ENCODE measurements at places on chromosomes 4 and X. TPM values are rescaled to one million over a fixed set of nuclear protein-coding genes. Genes with fewer than 3 reads are reported as not detected.

- DNase-seq, result no peak
These were observed 43.4 kb downstream of the TEC start for GRCh38 chr4:48226199-48226598.

GUCY1B1 gene
- polyA plus RNA-seq, result 77.3 TPM

DNA sequence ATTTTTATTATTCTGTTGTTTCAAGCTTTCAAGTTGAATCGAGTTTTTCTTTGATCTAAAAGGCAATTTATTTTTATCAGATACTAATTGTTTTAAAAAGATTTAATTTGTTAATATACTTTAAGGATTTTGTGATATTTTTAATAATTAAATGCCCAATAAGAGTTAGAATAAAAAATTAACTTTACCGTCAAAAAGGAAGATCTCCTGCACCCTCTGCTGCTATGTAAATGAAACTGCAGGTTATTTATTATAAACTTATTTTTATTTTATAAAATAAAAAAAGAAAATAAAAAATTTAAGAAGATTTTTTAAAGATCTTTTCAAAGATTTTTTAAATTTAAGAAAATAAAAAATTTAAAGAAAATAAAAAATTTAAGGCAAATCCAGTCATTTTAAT lies 166.1 kb downstream of the CCSER1 start:
- no peak for DNase-seq

DNA sequence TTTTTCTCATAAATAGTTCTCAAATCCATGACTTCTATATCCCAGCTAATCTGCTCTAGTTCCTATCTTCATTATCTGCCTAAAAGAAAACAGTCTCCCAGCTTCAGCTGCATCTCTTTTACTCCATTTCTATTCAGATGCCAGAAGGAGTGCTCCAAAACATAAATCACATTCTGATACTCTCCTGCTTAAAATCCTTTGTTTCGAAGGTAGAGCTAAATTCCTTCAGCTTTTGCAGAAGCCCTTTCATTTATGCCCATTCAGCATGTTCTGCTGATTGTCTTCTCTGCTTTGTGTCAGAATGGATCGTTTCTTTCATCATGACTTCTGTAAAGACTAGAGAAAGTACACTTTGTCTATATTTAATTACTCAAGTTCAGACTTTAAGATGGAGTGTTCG lies 440.1 kb upstream of the SMIM31 start:
- DNase-seq, result no peak

DNA sequence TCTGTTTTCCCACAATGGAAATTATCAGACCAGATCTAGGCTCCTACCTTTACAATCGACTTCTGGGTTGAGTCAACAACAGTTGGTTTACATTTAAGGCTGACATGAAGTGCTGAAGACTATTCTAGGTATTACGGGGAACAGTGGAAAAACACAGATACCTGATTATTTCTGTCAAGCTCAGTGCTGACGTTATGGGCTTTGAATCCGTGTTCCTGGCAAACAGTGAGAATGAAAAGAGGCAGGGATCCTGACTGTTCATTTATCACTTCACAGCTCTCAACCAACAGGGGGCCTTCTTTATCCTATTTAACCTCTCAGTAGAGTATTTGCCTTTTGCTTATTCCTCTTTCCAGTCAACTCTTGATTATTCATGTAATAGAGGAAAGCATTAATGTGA lies 43.1 kb downstream of the TMEM164 start:
- no peak for DNase-seq

- no peak for DNase-seq
These were observed 28.3 kb downstream of the CYTL1 start for GRCh38 chr4:4990857-4991540.

EXOC1L gene
- polyA plus RNA-seq, result not detected

DNA sequence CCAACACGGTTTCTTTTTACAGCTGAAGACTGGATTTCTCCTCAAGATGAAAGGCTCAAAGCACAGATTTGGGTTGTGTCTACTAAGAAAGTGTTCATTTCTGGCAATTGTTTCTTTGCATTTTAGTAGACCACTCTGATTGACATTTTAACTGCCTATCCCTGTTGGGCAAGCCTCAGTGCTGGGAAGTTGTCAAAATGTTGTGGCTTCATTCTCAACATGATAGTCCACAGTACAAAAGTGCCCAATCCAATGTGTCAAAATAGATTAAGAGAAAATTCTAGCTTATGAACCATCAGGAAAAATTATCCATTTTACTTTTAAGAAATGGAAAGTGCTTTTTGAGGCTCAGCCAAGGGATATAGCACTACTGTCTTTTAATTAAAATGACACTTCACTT lies 323.9 kb upstream of the PRPS2 start:
- DNase-seq, result no peak

DNA sequence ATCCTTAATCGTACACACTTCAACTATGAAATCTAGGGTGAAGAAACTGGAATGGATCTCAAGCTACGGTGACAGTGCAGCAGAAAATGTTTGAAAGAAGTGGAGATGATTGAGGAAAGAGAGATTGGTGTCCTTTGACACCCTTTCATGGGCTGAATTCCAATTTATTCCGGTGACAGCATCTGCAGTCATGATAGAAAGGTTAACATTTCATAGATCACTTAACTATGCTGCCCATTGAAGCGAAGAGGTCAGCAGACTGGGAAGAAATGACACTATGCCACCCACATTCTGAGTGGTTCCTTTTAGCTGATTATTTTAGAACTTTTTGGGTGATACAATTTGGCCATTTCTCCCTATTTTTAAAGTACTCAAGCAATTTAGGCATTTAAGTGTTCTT lies 82.3 kb downstream of the DNAAF6 start:
- no peak for DNase-seq

MAGEB10 gene
- not detected for polyA plus RNA-seq

DNA sequence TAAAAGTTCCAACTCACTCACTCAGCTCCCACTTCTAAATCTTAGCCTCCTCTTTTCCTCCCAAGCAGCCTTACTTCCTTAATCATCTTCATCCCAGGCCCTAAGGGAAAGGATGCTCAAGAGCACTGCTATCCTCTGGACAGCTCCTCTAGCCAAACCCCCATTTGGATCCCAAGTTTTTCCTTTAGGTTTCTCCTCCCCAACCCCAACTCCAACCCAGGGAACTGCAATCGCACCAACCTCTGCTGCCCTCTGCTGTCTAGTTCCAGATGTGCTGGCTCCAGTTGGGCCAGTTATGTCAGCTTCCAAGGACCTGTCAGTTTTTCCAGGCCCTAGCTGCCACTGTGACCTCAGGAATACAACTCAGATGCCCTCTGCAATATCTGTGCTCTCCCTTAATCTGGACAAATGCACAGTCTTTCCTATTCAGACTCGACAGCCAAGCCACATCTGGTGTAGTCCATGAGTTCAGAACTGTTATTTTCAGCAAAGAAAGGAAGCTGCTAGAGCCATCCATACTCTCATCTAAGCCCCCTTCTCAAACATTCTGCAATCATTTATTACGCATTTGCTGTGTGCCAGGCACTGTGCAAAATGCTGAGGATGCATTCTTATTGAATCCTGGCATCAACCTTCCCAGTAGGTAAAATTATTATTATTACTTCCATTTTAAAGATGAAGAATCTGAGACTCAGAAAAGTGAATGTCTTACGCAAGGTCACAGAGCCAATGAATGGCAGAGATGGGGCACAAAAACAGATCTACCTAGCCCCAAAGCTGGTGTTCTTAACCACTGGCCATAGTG lies 12.3 kb upstream of the XPNPEP2 start:
- DNase-seq, result no peak

- DNase-seq, result no peak
These were observed 94.4 kb downstream of the UGT8 start for GRCh38 chr4:114692958-114693357.

DNA sequence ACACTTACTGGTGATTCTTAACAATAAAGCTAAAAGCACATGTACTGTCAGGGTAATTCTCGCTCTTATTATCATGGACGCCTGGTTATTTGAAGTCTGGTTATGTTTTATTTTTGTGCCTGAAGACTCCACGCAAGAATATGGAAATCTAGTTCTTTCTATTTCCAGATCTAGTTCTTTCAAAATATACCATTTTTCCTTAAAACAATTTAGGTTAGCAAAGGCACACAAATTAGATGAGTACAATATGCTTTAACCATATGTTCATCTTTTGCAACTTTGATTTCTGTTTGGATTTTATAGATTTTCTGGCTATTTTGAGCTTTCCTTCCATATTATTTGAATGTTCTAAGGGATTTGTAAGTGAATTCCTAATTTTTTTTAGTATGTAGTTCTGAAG lies 1783.1 kb downstream of the PCDH7 start:
- DNase-seq, result no peak
